CD4-positive, alpha-beta T cell treated with Interleukin-10 for 1 hour (primary cell): ENCODE measurements at places on chromosomes 1 and 21.

DNA sequence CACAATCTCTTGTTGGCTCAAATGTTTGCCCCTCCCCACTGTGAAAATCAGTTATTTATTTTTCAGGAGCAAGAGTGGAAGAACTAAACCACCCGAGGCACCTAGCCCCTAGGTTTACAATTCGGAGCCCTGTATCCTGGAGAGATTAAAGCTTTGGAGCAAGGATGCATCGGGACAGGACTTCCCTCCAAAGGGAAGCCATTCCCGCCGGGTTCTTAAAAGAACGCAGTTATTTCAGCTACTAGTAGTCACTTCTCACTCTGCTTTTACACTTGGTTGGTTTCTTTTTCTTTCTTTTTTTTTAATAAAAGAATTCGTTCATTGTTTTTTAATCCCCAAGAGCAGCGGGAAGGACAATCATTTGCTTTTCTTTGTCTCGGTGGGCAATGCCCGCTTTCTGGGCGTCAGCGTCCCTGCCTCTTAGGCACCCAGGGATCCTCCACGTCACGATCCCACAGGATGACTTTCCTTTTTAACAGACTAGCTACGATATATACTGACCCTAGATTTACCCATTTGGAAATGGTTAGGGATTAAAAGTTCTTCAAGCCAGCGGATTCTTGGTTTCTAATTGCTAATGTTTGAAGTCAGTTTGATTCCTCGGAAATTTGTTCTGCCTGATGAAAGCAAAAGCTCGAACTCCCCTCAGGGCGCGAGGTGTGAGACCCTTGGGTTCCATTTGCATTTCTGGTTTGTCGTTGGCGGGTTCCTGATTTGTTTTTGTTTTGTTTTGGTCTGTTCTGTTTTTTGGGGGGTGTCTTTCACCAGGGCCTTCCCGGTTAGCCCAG lies 9.0 kb downstream of the TBX15 start:
- no peak for DNase-seq

GRCh38 chr1:165152727-165153126 lies 203.8 kb downstream of the LMX1A start:
- DNase-seq: no peak

- DNase-seq: no peak
These were observed 136.2 kb downstream of the RHOU start for GRCh38 chr1:228871314-228872061.

DNA sequence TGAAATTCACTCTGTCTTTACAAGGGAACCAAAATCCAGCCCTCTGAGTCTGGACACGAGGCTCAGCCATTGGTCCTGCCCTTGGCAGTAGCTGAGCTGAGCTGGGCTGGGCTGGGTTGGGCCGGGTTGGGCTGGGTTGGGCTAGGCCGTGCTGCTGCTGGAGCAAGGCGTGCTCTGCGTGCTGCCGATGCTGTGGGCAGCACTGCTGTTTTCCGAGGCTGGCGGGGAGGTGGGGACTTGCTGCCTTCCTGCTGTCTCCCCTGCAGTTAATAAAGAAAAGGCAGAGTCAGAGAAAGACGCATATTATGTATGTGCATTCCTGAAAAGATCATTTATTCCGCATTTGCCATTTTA lies 182.9 kb downstream of the CDC7 start:
- DNase-seq: no peak

- no peak for DNase-seq
These were observed 2.7 kb upstream of the RBM15 start for GRCh38 chr1:110336300-110337039.

DNA sequence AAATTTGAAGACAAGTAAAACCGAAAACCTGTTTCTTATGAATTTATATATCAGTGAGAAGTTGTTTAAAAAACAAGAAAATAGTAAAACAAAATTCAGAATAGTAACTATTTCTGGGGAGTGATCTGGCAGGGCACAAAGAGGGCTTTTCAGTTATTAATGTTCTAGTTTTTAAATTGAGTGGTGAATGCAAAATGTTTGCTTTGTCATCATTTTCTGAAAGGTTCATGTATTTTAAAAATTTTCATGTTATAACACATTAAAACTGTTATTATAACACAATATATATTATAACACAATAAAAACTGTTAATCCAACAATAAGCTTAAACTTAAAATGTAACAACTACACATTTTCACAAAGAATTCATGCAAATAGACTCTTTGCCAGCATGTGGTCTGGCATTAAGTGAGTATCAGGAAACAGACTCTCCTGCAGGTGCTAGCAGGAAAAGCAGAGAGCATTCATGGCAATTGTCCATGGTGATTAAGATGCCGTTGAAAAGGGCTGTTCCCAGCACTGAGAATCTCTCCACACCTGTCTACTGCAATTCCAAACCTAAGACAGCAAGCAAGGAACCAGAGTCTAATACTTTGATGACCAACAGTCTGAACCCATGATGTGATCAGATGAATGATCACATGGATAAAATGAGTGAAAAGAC lies 204.9 kb downstream of the TBX15 start:
- no peak for DNase-seq

DNA sequence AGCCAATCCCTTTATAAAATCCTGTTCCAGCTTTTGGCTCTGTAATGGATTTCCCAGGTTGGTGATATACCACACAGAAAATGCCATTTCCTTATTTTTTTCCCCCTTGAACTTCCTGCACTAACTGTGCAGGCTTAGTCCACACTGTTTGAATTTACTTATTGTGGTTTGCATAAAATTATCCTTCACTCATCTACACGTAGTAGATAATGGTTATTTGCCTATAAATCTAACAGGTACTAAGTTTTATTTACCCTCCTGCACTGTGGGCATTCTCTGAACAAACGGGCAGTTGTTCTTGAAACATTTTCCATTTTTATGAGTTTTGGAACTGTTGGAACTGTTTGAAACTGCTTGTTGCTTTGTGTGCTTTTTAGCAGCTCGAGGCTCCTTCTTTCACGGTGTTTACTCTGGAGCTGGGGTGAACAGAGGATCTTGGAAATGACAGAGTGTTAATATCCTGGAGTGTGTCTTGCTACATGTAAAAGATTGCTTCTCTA lies 23.0 kb upstream of the KIFAP3 start:
- no peak for DNase-seq
